ENCODE measurements at places on chromosomes 2 and 18. TPM values are rescaled to one million over a fixed set of nuclear protein-coding genes. Genes with fewer than 3 reads are reported as not detected.

- DNase-seq, result no peak
Measured at GRCh38 chr2:143805666-143806065, 676.4 kb downstream of the ARHGAP15 start.

DNA sequence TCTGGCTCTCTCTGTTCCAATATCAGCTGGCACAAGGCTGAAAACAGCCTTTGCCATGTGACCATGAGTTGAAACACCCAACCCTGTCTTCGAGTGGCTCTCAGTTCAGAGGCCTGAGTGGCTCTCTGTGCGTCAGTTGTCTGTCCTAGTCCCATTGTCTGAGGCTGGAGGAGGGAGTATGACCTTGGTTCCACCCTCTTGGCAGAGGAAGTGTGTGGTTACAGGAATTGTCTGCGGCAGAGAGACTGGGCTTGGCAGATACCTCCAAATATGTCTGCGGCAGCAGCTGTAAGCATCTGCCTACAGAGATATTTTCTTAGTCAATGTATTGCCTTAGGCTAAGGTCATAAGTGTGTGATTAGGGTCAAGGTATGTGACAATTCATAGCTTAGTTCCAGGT, 32.6 kb downstream of the CNGA3 start:
- peak; percentile 27 for DNase-seq

DNA sequence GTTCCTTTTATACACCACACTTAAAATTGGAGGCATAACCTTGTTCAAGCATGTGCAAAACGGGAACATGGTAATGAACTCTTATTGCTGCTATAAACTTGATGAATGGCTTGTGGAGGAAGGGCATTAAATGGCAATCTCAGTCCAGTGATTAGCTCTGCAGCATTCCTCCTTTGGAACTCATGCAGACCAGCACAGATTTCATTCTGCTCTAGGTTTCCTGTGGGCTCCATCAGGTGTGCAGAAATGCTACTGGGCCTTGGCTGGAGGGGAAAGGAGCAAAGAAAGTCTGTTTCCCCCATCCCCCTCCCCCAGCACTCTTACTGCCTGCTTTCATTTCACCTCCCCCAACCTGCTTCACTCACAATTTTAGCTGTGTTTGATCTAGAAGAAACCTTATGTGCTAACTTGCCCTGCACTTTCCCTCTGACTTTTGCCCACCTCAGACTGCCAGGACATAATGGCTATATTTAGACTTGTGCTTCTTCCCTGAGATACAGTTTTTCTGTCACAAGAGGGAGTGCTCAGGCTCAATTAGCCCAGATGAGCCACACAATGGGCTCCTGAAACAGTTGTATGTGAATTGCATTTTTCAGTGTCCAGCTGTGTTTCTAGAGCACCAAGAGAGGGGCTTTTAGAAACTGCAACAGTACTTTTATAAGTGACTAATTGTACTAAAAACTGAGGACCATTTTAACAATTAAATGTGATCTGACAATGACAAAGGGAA, 109.8 kb downstream of the FSHR start:
- DNase-seq, result no peak

- no peak for DNase-seq
Measured at GRCh38 chr2:224011837-224012236, 27.2 kb downstream of the SERPINE2 start.

DNA sequence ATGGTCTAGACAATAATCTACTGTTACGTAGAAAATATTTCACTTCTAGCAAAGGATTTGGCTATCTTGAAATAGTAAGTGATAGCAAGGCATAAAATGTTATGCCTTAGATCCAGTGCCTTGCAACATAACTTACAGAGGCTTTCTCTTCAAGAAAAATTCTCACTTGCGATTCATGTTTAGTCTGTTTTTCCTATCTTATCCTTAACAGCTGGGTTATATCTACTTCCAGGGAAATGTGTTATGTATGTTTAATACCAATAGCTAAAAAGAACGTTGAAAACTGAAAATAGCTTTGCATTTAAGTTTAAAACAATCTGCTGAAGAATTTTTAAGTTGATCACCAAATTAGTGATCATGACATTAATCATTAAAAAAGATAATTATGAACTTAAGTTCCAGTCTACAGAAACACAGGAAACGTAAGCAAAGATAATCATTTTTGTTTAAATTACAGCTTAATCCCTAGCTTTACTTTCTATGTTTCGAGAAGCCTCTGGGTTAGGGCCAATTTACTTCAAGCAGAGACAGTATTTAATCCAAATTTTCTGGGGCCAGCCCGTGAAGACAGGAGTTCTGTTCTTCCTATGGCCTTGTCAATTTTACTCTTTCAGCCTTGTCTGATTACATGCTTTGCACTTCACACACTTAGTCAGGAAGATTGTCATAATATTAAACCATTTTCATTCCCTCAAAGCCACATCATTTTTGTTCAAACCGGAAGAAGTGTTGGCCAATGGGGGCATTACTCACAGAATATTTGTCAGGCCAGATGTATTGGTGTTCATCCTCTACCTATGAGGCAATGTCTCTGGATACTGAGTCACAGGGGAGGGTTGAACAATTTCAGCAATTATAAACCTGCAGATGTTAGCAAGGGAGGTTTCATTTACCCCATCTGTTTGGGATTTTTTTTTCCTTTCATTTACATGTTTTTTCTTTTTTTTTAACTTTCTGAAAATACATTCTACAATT, 1132.9 kb upstream of the ZEB2 start:
- peak; percentile 25 for DNase-seq

- no peak for DNase-seq
Measured at GRCh38 chr2:37630301-37630700, 41.1 kb downstream of the CDC42EP3 start.

GRCh38 chr18:64409511-64409910, 260.6 kb upstream of the LINC00305 start:
- DNase-seq, result no peak

DNA sequence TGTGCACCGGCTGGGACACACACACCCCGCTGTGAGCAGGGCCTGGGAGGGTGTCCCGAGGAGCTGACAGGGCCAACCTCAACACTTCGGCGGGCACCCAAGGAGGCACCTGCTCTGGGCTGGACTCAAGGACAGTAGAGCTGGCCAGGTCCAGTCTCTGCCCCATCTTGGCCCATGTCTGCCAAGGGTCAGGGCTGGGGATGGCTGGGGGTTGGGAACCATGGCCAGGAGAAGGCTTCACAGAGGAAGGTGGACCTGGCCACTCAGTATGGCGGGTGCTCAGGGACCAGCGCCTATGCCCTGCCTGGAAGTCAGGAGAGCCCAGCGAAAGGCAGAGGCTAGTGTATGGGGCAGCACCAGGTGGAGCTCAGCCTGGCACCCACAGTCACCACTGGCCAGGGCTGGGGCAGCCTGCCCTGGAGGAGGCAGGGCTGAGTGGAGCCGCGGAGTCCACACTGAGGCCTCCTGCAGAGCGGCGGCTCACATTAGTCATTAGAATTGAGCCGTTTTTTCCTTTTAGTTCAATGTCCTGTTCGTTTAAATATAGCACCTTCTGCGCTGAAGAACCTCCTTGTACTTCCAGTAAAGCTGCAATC, 4.2 kb downstream of the ERFE start:
- DNase-seq, result peak; percentile 71

DNA sequence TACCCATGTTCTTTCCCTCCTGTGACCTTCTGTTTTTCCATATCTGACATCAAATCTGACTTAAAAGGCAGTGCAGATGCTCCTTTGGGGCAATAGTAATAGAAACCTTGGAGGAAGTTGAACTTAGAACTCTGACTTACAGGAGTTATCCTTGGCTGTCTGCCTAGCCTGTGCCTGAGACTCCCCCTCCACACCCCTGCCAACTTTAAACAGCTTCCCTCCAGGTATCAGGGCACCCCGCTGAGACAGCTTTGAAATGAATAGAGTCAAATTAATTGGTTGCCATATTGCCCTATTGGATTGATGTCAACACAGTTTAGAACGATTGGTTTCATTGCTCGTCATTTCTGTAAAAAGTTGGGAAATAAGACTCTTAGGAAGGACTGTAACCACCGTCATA, 322.0 kb downstream of the PRKCE start:
- no peak for DNase-seq

MFSD6 gene
- 33.7 TPM for total RNA-seq

GALNT3 gene
- not detected for total RNA-seq

All from A172 (cell line).